ENCODE measurements at places on chromosomes 4 and X. TPM values are rescaled to one million over a fixed set of nuclear protein-coding genes. Genes with fewer than 3 reads are reported as not detected.

Gene OTUD4
- 24.0 TPM for total RNA-seq

- no peak for DNase-seq
Observed at GRCh38 chr4:86683983-86684382, 89.9 kb downstream of the PTPN13 start.

GRCh38 chr4:70734971-70735370, 13.2 kb downstream of the RUFY3 start:
- no peak for DNase-seq

DNA sequence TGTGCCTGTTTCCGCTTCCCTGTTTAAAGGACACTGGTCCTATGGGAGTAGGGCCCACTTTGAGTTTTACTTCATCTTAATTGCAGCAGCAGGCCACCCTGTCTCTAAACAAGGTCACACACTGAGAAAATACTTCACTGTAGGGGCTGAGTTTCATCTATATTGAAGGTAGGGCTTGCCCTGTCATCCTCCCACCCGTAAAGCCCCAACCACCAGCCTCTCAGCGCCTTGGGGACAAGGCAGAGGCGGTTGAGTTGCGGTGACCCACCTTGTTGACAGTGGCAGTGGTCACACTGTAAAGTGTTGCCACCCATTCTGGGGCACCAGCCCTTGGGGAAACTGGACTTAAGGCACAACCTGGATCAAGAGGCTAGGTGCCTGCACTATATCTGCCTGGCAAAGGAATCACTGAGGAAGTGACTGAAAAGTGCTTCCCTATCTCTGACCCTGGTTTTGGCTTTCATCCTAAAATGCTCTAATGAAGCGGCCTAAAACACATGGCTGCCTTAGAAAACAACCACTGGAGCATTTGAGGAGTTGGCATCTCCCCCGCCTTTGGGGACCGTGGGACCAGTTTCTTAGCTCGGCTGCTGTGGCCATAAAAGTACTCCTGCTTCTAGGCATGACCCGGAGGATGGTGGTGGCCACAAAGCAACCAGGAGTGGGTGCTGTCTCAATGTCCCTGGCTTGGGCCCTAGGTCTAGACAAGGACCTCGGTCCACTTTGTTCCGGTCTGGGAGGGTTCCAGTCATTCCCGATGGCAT, 7.8 kb upstream of the WDR1 start:
- no peak for DNase-seq

- no peak for DNase-seq
Observed at GRCh38 chrX:45233531-45233930, 32.9 kb upstream of the DIPK2B start.

DNA sequence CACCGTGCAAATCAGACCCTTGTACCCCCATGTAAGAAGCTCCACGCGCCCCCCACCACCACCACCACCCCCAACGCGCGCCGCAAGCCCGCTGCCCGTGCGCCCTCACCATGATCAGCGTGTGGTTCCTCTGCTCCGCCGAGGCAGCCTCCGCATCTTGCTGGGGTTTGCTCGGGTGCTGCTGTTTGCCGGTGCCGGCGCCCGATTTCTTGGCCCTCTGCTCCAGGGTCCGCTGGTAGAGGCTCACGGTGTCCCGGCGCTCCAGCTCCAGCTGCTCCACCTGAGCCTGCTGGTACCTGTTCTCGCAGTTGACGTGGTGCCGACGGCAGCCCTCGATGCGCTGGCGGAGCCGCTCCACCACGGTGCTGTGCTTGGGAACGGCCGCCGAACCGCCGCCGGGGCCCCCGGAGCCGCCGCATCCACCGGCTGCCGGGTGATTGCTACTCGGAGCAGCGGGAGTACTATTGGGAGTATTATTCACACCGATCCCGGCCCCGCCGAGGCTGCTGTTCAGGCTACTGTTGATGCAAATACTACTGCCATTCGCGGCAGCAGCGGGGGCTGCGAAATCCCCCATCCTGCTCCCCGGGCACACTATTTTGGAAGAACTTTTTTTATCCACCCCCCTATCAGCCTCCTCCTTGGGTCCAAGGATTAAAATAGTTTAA, 1.1 kb downstream of the MAML3 start:
- DNase-seq, result peak; percentile 77

- DNase-seq, result no peak
Observed at GRCh38 chrX:7170898-7171297, 22.9 kb upstream of the PUDP start.

All from spinal cord (tissue), 10 donors.